ENCODE measurements at places on chromosomes 1 and 21.

GRCh38 chr1:180646093-180646492, 14.3 kb downstream of the XPR1 start:
- DNase-seq: no peak

- DNase-seq: no peak
Measured at GRCh38 chr1:27445177-27445936, 44.6 kb downstream of the WASF2 start.

DNA sequence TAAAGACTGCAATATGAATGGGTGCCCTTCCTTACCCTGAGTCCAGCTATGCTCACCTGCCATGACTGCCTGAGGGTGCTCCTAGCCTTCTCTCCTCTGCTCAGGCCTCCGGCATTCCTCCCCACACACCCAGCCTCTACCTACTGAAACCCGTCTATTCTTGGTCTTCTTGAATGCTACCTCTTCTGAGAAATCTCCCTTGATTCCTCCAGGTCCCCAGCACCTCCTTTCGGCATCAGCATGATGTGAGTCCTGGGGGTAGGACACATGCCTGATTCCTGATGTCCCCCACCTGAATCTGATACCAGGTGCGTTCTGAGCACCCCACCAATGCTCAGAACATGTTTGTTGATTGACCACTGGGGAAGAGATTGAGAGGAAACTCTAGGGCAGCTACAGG, 8.6 kb downstream of the LDLRAD1 start:
- DNase-seq: no peak

DNA sequence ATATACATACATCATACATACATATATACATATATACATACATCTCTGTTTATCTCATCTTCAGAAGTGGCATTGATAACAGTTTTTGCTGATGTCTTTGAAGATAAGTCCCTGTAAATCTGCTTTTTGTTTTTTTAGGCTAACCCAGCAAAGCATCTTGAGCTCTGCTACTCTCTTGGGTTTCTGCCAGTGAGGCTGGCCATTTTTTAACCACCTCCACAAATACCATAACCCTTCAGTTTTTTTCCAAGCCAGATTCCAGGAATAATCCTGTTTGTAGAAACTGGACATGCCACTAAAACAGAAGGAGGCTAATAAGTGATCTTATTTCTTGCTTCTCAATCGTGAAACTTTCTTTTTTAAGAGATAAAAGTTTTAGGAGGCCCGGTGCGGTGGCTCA, 21.6 kb downstream of the SDHC start:
- no peak for DNase-seq

- DNase-seq: peak; percentile 57
Measured at GRCh38 chr1:45619149-45619921, 4.5 kb downstream of the CCDC17 start.

DNA sequence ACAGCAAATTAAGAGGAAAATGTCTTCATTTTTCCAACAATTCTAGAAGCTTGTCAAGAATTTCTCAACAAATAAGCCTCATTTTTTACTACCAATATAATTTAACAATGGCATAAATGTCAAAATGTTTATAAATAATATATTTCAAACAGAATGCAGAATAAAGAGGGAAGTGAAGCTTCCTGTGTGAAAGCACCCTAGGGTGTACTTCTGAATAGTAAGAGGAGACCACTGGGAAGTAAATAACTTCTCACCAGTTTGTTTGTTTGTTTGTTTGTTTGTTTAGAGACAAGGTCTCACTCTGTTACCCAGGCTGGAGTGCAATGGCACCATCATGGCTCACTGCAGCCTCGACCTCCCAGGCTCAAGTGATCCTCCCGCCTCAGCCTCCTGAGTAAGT, 244.3 kb downstream of the SLC45A1 start:
- DNase-seq: no peak

Measured in LNCaP clone FGC (cell line).